G401 (cell line): ENCODE measurements at places on chromosomes 6 and 20. TPM values are rescaled to one million over a fixed set of nuclear protein-coding genes. Genes with fewer than 3 reads are reported as not detected.
A peak's percentile ranks its signal among the peaks of the same experiment; 100 is the strongest.

DNA sequence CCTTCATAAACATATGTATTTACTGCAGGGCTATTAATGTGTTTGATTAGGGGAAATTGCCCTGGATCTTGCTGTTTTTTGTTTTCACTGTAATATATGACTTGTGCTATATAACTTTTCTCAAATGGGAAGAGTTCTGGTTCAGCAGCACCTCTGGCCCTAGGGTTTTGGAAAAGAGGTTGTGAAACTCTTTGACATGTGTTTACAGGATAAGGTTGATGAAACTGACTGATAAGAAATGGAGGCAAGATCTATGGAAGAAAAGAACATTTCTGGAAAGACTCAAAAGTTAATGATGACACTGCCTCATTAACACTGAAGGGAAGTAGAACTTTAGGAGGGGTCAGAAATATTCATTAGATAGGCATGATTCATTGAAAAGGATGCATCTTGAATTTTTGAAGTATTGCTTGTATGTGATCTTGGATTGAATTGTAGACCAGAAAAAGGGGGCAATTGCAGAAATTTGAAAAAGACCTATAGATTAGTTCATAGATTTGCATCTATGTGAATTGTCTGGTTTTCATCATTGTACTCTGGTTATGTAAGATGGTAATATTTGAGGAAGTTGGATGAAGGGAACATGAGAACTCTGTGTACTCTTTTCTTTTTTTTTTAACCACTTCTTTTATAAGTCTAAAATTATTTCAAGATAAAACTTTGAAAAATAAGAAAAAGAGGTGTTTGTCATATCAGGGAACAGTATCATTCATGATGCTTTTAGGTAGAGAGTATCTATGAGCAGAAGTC, 54.0 kb downstream of the UTRN start:
- DNase-seq = no peak

GRCh38 chr20:40565001-40565681, 123.9 kb downstream of the MAFB start:
- DNase-seq = no peak

GRCh38 chr6:150327117-150327774, 41.6 kb upstream of the IYD start:
- no peak for DNase-seq

DNA sequence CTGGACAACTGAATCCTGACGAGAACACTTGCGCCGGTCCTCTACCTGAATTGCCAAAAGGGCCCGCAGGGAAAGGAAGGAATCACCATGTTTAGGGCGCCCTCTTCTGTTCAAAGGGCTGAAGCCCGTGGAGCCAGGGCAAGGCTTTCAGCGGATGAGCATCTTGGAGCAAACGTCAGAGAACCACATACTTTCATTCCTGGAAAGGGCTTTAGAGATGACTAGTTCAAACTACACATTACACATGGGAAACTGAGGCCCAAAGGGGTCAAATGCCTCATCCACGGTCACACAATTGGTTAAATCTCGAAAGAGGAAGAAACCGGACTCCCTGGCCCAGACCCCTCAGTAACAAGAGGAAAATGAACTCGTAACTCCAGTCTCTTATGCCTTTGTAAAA, 11.5 kb upstream of the ZNF133 start:
- peak; percentile 47 for DNase-seq

Gene HLA-DQA2
- not detected in 2 replicates for total RNA-seq

Gene EFCAB8
- total RNA-seq = 0.03 TPM in 1 of 2 replicates, not detected in the other
